ENCODE measurements at places on chromosomes 4 and X.

GRCh38 chr4:184030036-184030435, 124.9 kb downstream of the STOX2 start:
- no peak for DNase-seq

- no peak for DNase-seq
Observed at GRCh38 chrX:153488231-153488914, 6.4 kb upstream of the BGN start.

DNA sequence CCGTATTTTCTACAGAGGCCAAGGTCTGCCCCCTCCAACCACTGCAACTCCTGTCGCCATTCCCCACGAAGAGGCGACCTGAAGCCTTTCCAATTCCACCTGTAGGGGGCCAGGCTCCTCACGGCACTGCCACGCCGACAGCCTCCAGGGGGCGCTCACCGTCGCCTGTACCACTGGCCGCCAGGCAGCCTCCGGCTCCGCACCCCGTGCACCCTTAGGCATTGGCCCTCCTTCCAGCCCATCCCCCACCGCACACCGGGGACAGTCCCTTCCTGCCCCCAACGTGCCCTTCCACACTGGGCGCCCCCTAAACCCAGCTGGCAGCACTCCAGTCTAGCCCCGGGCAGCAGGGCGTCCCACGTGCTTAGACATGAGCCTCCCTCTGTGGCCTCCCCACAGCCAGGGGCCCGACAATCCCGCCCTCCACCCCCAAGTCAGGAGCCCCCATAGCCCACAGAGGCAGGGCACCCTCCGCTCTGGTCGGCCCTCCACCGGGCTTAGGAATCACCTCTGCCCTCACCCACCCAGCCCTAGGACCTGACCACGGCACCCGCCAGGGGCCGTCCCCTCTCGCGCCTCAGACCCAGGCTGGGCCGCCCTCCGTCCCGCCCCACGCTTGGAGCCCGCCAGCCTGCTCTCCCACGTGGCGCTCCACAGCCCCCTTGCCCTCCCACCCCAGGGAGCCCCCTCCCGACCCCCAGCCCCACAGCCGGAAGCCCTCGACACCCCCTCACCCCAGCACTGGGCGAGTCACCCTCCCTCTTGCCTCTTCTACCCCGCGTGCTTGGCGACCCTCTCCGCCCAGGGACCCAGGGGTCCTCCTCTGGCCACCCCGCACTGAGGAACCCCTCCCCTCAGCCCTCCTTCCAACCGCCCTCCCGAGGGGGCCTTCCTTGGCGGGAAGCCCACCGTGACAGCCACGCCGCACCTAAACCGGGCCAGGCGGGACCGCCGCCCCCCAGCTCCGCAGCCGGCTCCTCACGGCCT, 711 bp downstream of the PNMA6E start:
- DNase-seq: no peak

- DNase-seq: no peak
Observed at GRCh38 chrX:111169141-111169540, 73.2 kb downstream of the PAK3 start.

DNA sequence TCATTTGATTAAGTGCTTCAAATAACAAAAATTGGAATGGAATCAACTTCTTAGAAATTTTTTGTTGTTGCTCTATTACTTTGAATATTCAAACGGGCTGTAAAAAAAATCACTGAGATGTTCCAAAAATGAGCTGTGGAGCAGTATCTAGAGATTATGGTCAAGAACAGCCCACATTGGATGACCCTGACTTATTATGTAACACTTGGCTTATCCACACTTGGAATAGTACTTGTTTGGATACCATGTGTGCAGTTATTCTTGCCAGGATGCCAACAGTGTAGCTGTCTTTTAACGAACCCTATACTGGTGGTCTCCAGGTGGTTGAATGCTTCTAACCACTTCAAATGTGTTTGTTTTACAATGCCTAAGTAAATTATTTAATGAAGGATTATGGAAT, 64.9 kb upstream of the CAMK2D start:
- DNase-seq: no peak

GRCh38 chrX:5265324-5265850, 963.3 kb downstream of the NLGN4X start:
- DNase-seq: no peak

DNA sequence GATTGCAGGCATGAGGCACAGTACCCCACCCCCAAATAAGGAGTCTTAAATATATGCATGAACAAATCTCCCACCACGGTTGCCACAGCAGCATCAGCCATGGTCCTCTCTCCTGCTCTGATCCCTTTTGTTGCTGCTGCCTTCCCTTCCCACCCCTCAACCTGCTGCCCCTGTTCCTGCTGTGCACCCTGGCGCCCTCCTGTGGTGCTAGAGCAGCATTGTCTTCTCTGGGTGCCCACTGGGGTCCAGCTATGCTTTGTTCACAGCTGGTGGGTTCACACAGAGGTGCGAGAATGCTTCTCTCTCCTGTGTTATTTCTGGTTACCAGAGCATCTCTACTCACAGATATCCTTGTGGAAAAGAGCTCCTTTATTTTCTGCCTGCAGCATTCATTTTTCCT, 116.2 kb downstream of the GATB start:
- no peak for DNase-seq

- DNase-seq: no peak
Observed at GRCh38 chrX:6821730-6822129, 286.8 kb upstream of the VCX3A start.

All from AG09319 (cell line).